ENCODE measurements at places on chromosomes 4 and X.

GRCh38 chr4:116374815-116375214, 710.6 kb downstream of the TRAM1L1 start:
- no peak for DNase-seq

DNA sequence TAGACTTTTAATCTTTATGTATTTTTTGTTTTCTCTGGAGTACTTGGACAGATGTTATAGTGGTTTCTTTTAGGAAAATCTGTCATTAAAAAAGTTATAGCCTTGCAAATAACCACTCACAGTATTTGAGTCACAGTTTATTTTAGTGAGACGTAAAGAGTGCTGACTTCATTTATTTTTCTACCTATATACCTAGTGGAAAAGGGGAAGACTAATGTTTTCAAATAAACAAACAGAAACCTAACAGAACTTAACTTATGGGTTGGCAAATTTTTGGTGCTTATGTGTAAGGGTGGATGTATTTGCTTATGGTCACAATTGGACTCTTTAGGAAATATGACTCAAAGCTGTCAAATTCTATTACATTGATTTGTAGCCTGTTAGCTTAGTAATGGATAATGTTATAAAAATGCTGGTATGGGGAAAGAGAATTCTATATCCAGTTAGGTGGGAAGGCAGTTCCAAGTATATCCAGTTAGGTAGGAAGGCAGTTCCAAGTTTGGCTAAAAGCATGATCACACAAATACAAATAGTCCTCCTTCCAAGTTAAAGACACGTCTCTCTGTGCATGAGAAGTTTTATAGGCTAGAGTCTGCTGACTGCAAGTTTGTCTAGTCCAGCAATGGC, 61.9 kb downstream of the SLC9A6 start:
- no peak for DNase-seq

DNA sequence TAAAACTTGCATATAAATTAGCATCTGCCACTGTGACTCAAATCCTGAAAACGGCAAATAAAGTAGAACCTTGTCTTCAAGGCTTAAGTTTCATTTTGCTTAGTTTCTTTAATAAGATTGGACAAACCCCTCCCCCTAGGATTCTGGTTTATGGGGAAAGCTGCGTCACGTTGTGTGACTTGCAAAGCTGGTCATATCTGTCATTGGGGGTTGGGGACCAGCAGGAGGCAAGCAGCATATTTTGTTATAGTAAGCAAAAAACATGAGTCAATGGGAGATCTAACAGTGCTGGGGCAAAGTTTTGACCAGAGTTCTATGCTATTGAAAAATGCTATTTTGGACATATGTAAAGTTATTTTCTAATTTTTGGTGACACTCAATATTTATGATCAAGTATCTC, 407.3 kb downstream of the PCDH18 start:
- DNase-seq: no peak

GRCh38 chrX:136251041-136251991, at the start of gene MAP7D3:
TSS of gene MAP7D3 (minus strand) at chrX:136251400. CDS start at chrX:136251358, 42 bp downstream.
- no peak for DNase-seq

DNA sequence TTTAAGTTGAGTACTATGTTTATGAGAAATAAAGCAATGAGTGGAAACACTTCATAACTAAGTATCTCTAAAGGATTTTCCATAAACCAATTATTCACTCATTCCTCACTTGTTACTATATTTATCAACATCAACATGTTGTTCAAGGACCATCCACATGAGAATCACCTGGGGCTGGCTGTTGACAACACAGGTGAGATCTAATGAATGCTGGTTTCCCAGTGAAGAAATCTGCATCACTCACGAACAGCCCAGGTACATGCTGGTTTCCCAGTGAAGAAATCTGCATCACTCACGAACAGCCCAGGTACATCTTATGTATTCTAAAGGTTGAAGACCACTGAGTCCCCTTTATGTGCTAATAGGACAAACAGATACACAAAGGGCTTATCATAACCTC, 32.5 kb downstream of the TSPAN5 start:
- DNase-seq: no peak

GRCh38 chr4:8229331-8229975, 30.4 kb downstream of the SH3TC1 start:
- DNase-seq: no peak

DNA sequence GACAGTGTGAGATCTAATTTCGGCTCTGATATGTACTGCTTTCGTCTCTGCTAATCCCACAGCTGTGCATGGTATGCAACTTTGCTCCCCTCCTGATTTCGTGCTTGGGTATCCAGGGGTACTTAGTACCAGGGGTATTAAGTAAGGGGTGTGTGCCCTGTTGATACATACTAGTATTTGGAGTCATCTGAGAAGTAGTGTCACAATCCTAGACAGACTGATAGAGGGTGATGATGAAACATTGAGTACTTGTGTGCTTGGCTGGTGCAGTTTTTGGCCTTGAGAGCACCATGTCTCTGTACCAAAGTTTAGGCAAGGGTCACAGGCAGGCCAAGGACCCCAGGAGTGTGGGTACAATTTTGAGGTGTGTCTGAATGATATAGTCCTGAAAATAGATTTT, 10.9 kb downstream of the GPAT3 start:
- no peak for DNase-seq

DNA sequence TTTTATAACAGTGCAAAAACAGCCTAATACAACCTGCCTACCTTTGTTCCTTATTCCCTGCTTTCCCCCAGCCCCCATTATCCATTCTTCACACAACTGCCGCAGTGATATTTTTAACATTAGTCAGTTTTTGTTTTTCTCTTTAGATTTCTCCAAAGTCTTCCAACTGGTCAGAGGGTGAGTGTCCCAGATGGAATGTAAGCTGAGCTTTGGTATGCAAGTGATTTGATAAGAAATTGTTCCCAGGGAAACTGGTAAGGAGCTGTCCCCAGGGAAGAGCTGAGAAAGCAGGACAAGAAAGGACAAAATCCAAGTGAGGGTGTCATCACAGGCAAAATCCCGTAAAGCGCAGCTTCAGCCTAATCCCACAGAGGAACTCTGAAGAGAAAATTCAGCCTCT, 475.5 kb upstream of the ADGRL3 start:
- DNase-seq: no peak

DNA sequence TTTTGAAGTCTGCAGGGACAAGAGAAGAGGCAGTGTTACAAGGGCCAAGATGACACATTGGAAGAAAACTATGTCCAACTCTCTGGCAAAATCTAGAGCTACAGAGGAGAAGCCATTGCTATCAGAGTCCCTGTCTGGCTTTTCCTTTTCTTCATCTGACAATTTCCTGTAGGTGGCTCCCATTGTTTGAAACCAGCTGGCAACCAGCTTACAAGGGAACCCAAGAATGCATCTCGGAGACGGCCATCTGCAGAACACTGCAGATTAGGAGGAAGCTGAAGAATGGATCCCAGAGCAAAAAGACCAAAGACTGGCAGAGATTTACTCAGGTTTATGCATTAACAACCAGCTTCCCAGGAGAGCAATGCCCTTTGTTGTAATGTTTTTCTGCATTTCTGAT, 216.2 kb upstream of the CTSO start:
- DNase-seq: no peak

- DNase-seq: no peak
Measured at GRCh38 chr4:55410431-55410830, 14.7 kb downstream of the TMEM165 start.

- no peak for DNase-seq
Measured at GRCh38 chr4:73139245-73139644, 69.7 kb upstream of the COX18 start.

DNA sequence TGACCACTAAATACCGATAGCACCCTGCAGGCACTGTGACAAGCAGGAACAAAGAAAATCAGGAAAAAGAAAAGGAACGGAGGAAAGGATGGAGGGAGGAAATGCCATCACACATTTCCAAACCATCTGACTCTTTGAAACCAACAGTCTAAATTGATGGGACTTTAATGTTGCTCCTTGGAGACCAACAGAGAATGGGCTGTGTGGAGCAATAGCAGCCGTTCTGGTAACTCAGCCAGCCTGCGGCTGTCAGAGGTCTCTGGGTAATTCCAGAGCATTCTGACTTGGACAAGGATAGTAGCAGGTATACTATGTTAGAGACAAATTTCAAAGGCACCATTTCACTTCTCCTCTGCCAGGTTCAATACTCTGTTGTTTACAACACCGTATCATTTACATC, 18.0 kb downstream of the PARM1 start:
- DNase-seq: no peak

GRCh38 chr4:114389070-114389685, 209.4 kb upstream of the UGT8 start:
- no peak for DNase-seq

GRCh38 chr4:180234730-180235129, 2008.5 kb upstream of the TENM3 start:
- DNase-seq: no peak

- no peak for DNase-seq
Measured at GRCh38 chr4:173486714-173487392, 43.2 kb downstream of the HAND2 start.

DNA sequence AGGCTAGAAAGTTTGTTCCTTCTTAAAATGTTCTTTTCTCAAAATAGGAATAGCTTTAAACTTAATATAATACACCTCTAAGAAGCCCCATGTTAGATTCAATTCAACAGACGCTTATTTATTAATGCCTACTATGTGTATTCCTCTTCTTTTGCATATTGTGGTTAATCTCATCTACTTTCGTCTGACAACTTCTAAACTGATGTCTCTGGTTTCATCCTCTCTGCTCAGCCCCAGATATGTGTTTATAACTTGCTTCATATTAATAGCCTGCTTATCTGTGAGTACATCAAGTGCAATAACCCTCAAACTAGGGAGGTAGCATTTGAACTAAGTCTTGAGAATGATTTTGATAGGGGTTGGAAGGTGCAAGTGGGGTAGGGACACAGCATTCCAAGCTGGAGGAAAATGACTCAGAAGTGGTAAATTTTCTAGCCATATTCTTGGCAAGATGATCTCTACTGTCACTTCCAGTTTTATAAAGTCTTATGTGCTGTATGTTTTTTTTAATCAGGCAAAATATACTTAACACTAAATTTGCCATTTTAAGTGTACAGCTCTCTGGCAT, 37.0 kb downstream of the STK26 start:
- DNase-seq: no peak

DNA sequence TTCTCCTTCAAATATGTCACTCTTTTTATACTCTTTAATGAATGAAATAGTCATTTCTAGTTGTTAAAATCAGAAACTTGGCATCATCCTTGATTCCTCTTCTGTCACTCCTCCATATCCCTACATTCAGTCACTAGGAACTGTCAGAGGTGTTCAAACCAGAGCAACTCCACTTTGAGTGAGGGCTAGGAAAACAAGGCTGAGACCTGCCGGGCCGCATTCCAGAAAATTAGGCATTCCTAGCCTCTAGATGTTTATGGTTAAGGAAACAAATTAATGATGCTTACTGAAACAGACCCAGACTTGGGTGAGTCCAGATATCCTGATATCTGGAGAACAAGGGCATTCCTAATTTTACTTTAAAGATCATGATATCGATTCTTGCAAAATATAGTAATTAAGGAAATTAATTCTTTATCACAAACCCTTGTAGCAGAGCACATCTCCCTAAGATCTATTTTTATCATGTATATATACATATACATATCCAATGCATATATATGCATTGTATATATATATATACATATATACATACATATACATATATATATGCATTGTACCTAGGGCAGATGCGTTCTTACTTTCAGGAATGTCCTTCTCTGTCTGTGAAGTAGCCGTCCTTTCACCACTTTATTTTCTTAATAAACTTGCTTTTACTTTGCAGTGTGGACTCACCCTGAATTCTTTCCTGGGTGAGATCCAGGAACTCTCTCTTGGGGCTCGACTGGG, 98.4 kb upstream of the GC start:
- no peak for DNase-seq

DNA sequence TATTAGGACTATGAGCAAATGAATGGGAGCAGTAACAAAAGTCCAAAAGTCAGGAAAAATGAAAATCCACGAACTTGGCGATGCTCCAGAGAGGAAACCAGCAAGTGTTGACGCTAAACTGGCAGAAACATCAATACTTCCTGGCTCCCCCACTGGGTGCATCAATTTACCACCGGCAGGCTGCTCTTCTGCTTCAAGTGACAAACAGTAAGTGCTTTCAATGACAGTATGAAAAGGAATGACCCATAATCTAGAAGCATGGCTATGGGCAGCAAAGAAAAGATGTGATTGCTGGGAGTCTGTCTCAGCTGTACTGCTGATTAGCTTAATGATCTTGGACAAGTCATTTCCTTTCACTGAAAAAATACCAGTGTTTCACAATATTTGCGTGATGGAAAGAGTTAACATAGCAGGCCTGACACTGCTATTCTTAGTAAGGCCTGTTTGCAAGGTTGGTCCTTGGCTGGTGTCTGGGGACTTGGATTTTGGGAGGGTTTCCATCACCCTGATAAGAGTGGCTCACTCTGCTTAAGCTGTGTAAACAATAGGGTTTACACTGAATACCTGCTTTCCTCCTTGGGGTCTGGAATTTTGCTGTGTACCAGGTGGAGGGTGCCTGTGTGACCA, 8.7 kb downstream of the ATP11C start:
- no peak for DNase-seq

DNA sequence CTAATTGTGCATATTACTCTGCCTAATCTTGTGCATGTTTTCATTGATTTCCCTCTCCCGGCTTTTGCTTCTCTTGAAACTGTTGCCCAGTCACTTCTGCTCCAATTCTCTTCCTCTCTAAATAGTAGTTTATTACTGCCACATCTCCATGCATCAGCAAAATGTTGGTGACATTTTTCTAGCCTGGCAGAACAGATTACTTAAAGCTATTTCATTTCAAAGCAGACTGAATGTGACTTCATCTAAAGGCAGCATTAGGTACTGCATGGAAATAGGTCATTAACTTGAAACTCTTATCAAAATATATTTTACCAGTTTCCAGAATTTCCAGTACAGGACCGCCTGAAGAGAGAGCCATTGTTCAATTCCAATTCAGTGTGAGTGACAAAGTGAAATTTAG, 52.4 kb downstream of the HPGDS start:
- no peak for DNase-seq

DNA sequence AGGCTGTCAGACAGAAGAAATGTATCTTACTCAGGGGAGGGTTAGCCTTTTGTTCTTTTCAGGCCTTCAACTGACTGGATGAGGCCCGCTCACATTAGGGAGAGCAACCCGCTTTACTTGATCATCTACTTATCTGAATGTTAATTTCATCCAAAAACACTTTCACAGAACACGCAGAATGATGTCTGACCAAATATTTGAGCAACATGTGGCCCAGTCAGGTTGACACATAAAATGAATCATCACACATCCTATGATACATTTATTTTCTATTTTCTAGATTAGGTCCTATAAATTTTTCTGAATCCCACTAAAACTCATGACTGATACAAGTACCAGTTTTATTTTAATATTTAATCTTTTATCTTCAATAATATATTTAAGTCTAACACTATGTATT, 260.3 kb downstream of the IL15 start:
- no peak for DNase-seq

DNA sequence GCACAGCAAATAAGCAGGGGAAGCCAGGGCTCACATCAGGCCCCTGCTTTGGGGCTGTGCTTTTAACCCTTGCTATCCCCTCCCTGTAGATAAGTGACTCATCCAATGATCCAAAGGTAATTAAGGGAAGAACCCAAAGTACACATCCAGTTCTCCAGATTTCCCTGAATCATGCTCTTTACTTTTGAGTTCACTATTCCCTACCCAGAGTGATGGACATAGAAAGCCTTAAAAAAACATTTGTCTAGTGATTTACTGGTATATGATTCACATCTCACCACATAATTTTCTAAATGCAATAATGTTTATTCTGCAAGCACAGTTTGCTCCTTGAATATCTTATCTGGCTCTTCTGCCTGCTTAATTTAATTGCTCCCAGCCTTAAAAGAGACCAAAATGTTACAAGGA, 136.2 kb downstream of the PPP3CA start:
- no peak for DNase-seq
